Esophagus muscularis mucosa (tissue), 4 donors: ENCODE measurements at places on chromosomes 5 and 9. TPM values are rescaled to one million over a fixed set of nuclear protein-coding genes. Genes with fewer than 3 reads are reported as not detected.

PCDHB16 gene
- total RNA-seq: 3.3 TPM

CER1 gene
- not detected for total RNA-seq

TENT4A gene
- 18.4 TPM for total RNA-seq

PCDHA9 gene
- total RNA-seq: 0.23 TPM

C5orf58 gene
- not detected for total RNA-seq

NUTM2G gene
- total RNA-seq: not detected

TMEM171 gene
- not detected for total RNA-seq

OTP gene
- total RNA-seq: not detected

- no peaks in the 10 kb centered on the region for H3K36me3 ChIP-seq
- H3K4me3 ChIP-seq: no peak overlapping the region
- H3K27ac ChIP-seq: no peak overlapping the region
- no peaks in the 10 kb centered on the region for H3K4me1 ChIP-seq
Observed at GRCh38 chr5:67222243-67223025, 25.8 kb upstream of the CD180 start.

- no peaks in the 10 kb centered on the region for H3K27me3 ChIP-seq
- H3K36me3 ChIP-seq: peaks cover 47% of the 10 kb centered on the region
- peaks cover 13% of the 10 kb centered on the region for H3K4me1 ChIP-seq
- H3K27ac ChIP-seq: no peak overlapping the region
- no peak for DNase-seq
Observed at GRCh38 chr9:121857928-121858327, 206.5 kb downstream of the DAB2IP start.

GRCh38 chr9:92359394-92359995 is 33.7 kb downstream of the CENPP start:
- H3K27me3 ChIP-seq: no peaks in the 10 kb centered on the region
- no peak overlapping the region for H3K4me3 ChIP-seq
- no peak overlapping the region for H3K27ac ChIP-seq
- H3K4me1 ChIP-seq: peaks cover 7% of the 10 kb centered on the region
- no peaks in the 10 kb centered on the region for H3K36me3 ChIP-seq
- DNase-seq: no peak

- no peaks in the 10 kb centered on the region for H3K27me3 ChIP-seq
- H3K36me3 ChIP-seq: no peaks in the 10 kb centered on the region
- H3K27ac ChIP-seq: no peak overlapping the region
- H3K4me1 ChIP-seq: no peaks in the 10 kb centered on the region
Observed at GRCh38 chr5:164748861-164749260, 1243.4 kb downstream of the MAT2B start.

GRCh38 chr5:103466495-103466894 is 96.1 kb downstream of the NUDT12 start:
- no peaks in the 10 kb centered on the region for H3K27me3 ChIP-seq
- DNase-seq: no peak
- no peak overlapping the region for H3K4me3 ChIP-seq
- no peak overlapping the region for H3K27ac ChIP-seq
- no peaks in the 10 kb centered on the region for H3K36me3 ChIP-seq

DNA sequence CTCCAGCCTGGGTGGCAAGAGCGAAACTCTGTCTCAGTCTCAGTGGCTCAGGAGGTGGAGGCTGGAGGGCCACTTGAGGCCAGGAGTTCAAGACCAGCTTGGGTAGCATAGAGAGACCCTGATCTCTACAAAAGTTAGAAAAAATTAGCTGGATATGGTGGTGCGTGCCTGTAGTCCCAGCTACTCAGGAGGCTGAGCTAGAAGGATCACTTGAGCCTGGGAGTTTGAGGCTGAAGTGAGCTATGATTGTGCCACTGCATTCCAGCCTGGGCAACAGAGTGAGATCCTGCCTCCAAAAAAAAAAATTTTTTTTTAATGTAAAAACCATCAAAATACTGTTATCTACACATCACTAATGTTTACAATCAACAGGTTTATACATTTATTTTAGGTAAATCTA is 24.6 kb downstream of the DENND4C start:
- no peak overlapping the region for H3K4me3 ChIP-seq
- H3K36me3 ChIP-seq: peaks cover 3% of the 10 kb centered on the region
- no peak overlapping the region for H3K27ac ChIP-seq
- no peaks in the 10 kb centered on the region for H3K27me3 ChIP-seq

GRCh38 chr9:101139082-101139481 is 110.6 kb downstream of the PLPPR1 start:
- peaks cover 3% of the 10 kb centered on the region for H3K27me3 ChIP-seq
- H3K4me1 ChIP-seq: no peaks in the 10 kb centered on the region
- DNase-seq: no peak

- no peak overlapping the region for H3K27ac ChIP-seq
- H3K4me1 ChIP-seq: peaks cover 20% of the 10 kb centered on the region
Observed at GRCh38 chr9:69131682-69132081, 42.4 kb upstream of the TJP2 start.

DNA sequence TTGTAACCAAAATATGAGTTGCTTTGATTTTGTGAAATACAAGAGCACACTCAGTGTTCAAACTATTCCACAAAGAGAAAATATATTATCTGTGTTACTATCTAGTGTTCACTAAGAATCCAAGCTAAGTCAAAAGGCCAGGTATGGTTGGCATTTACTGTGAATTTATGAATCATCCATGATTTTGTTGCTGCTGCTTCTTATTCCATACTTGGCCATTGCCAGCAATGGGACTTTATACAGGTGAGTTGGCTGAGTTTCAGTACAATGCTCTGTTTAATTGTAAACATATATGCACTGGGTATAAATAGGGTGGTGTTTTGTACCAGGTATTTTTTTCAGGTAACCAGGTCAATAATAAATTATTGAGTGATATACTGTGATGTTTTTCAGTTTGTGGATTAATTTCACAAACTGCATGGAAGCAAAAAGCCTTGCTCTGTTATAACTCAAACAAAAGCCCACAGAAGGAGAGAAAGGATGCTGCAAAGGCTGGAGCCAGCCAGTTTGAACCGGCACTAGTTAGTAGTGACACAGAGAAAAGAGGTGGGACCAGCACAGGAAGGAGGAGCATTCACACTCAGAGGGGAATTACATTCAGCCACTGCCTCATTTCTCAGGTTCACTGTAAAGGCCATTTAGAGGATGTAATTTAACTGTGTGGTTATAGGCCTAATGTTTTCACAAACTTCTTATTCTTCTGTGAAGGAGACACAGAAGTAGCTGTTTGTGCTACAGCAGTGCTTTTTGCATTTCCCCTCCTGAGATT is 381.8 kb downstream of the ADGRV1 start:
- H3K36me3 ChIP-seq: no peaks in the 10 kb centered on the region
- H3K4me3 ChIP-seq: no peak overlapping the region
- no peaks in the 10 kb centered on the region for H3K4me1 ChIP-seq
- DNase-seq: no peak
- H3K27me3 ChIP-seq: no peaks in the 10 kb centered on the region

DNA sequence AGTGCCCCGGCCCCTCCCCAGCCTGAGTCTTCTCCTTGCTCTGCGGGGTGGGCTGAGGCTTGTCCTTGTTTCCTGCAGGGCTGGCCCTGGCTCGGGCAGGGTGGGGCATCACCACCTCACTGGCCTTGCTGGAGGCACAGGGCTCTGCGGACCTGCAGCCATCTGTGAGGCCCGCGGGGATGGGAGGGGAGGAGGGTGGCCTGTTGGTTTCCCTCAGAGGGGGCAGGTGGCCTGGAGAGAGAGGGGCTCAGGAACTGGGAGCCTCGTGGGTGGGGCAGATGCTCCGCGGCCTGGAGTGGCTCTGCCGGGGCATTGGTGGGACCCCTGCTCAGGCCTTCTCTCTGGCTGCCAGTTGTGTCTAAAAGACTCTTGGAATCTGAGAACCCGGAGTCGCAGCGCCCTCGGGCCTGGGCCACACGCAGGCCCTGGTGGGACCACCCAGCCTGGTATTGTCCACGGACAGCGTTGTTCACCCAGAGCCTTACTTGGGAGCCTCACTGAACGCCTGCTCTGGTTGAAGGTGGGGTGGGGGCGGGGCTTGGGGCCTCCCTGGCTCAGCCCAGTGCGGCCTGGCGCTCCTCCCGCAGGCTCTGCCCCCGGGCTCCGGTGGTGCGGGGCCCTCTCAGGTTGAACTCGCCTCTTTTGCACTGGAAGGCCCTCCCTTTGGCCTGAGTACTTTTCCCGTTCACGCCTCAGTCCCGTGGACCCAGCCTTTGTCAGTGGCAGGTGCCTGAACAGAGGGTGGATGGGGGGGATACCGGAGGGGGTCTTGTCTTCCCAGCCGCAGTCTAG is 111.3 kb downstream of the RXRA start:
- no peak overlapping the region for H3K4me3 ChIP-seq
- peaks cover 32% of the 10 kb centered on the region for H3K36me3 ChIP-seq
- peaks cover 79% of the 10 kb centered on the region for H3K4me1 ChIP-seq

- H3K27ac ChIP-seq: no peak overlapping the region
- no peak for DNase-seq
- no peak overlapping the region for H3K4me3 ChIP-seq
- H3K27me3 ChIP-seq: no peaks in the 10 kb centered on the region
- H3K4me1 ChIP-seq: no peaks in the 10 kb centered on the region
- no peaks in the 10 kb centered on the region for H3K36me3 ChIP-seq
Observed at GRCh38 chr5:54073735-54074134, 236.6 kb downstream of the ARL15 start.

DNA sequence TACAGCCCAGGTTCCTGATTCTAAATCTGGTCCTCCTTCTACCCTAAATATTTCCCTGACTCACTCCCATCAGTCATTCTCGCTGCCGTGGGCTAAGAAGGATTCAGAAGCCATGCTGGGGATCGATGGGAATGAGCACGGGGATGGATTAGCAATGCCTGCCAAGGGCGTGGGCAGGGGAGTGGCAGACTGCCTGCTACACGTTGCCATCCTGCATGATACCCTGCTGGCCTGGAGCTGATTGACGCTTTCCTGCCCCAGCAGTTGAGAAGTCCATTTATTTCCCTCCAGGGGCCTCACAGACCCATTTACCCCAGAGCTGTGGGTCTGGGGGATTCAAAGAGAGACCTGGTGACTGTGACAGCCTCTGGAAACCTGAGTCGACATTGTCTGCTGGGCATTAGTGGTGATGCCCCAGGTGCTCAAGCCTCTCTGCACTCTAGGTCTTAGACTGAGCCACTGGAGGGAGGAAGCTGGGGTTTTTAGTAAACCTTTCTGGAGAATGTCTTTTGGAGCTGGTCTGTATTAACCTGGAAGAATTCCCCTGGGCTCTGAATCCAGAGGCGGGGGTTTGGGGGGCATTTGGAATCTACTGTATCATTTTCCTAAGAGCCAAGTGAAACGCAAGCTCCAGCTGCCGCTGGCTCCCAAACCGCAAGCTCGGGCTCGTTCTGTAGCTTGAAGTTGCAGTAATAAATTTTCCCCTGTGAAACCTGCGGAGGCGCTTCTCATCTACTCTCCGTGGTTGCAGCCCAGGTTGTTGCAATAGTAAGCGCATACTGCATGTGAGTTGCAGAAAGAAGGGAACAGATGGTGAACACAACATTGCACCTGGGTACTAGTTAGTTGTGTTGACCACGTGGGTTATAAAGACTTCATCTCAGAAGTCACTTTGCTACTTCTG is 76.3 kb upstream of the RAPGEF1 start:
- H3K27me3 ChIP-seq: no peaks in the 10 kb centered on the region
- H3K27ac ChIP-seq: no peak overlapping the region
- H3K4me1 ChIP-seq: no peaks in the 10 kb centered on the region
- no peak overlapping the region for H3K4me3 ChIP-seq

- H3K27ac ChIP-seq: no peak overlapping the region
- peak; percentile 88 for DNase-seq
- H3K4me3 ChIP-seq: no peak overlapping the region
- H3K27me3 ChIP-seq: no peaks in the 10 kb centered on the region
- H3K36me3 ChIP-seq: no peaks in the 10 kb centered on the region
Observed at GRCh38 chr5:79878721-79879336, 112.2 kb downstream of the MTX3 start.

GRCh38 chr5:67160985-67161384 is 35.6 kb downstream of the CD180 start:
- no peaks in the 10 kb centered on the region for H3K27me3 ChIP-seq
- no peak overlapping the region for H3K27ac ChIP-seq
- H3K4me3 ChIP-seq: no peak overlapping the region
- DNase-seq: no peak
- peaks cover 41% of the 10 kb centered on the region for H3K36me3 ChIP-seq

GRCh38 chr9:121776739-121777637 is 125.6 kb downstream of the DAB2IP start:
- H3K27ac ChIP-seq: no peak overlapping the region
- peaks cover 27% of the 10 kb centered on the region for H3K4me1 ChIP-seq
- H3K4me3 ChIP-seq: no peak overlapping the region
- H3K36me3 ChIP-seq: peaks cover 84% of the 10 kb centered on the region
- H3K27me3 ChIP-seq: no peaks in the 10 kb centered on the region

DNA sequence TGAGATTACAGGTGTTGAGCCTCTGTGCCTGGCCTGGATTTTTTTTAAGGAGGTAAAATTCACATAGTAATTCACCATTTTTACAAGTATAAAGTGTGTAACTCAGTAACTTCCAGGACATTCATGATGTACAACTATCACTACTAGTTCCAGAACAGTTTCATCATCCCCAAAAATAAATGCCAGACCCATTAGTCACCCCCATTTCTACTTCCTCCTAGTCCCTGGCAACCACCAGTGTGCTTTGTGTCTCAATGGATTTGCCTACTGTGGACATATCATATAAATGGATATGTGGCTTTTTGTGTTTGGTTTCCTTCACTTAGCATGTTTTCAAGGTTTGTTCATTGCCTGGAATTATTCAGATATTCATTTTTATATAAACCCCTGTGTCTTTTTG is 72.5 kb upstream of the PANK3 start:
- no peaks in the 10 kb centered on the region for H3K27me3 ChIP-seq
- peaks cover 15% of the 10 kb centered on the region for H3K4me1 ChIP-seq
- H3K4me3 ChIP-seq: no peak overlapping the region
- no peaks in the 10 kb centered on the region for H3K36me3 ChIP-seq
- DNase-seq: no peak

GRCh38 chr9:120636194-120636957 is 56.4 kb upstream of the CDK5RAP2 start:
- H3K27ac ChIP-seq: no peak overlapping the region
- H3K27me3 ChIP-seq: no peaks in the 10 kb centered on the region
- no peak overlapping the region for H3K4me3 ChIP-seq
- DNase-seq: no peak
- no peaks in the 10 kb centered on the region for H3K36me3 ChIP-seq

- H3K4me3 ChIP-seq: no peak overlapping the region
- H3K27me3 ChIP-seq: no peaks in the 10 kb centered on the region
- no peaks in the 10 kb centered on the region for H3K36me3 ChIP-seq
- H3K27ac ChIP-seq: no peak overlapping the region
Observed at GRCh38 chr5:136743052-136743451, 377.7 kb upstream of the TRPC7 start.

- H3K4me1 ChIP-seq: peaks cover 8% of the 10 kb centered on the region
- H3K27me3 ChIP-seq: no peaks in the 10 kb centered on the region
- no peaks in the 10 kb centered on the region for H3K36me3 ChIP-seq
- no peak for DNase-seq
- peak overlapping the region; percentile 89 for H3K4me3 ChIP-seq
Observed at GRCh38 chr5:64165160-64165499, 513 bp upstream of the RNF180 start.
